ENCODE measurements at places on chromosomes 4 and X.

GRCh38 chrX:41677183-41678060 is 11.4 kb upstream of the GPR34 start:
- no peak for DNase-seq

DNA sequence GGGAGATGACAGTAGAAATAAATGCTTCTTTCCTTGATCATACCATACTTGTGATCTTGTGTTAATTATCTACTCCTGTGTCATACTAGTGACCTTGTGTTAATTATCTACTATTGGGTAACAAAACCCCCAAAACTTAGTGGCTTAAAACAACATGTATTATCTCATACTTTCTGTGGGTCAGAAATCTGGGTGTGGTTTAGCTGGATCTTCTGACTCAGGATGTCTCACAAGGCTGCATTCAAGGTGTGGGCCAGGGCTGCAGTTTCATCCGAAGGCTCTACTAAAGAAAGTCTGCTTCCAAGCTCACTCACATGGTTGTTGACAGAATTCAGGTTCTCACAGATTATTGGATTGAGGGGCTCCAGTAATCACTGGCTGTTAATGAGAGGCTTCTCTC is 70.3 kb upstream of the NDP start:
- no peak for DNase-seq

DNA sequence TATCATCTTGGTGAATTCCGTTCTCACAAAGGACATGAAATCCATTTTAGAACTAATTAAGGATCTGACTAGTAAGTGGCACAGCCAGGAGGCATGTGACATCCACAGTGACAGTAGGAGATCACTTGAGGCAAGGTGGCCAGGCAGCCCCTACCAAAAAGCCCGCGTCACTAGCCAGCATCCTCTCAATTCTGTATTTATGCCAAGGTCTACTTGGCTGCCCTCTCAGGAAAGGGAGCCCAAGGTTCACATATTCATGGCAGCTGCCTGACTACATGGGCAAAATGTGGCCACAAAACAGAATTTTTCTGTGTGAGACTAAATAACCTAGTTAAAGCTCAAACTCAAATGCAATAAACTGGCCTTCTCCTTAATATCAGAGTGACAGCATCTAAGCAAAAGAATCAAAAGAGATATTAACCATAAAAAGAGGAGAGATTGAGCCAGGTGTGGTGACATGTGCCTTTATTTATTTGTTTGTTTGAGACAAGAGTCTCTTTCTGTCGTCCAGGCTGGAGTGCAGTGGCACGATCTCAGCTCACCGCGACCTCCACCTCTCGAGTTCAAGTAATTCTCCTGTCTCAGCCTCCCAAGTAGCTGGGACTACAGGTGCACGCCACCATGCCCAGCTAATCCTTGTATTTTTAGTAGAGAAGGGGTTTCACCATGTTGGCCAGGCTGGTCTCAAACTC is 51.5 kb downstream of the SLC9A7 start:
- DNase-seq: no peak

GRCh38 chrX:49071877-49072711 is 1.7 kb downstream of the PRAF2 start:
- DNase-seq: no peak

GRCh38 chrX:150482537-150483206 is 85.7 kb upstream of the MTM1 start:
- no peak for DNase-seq

DNA sequence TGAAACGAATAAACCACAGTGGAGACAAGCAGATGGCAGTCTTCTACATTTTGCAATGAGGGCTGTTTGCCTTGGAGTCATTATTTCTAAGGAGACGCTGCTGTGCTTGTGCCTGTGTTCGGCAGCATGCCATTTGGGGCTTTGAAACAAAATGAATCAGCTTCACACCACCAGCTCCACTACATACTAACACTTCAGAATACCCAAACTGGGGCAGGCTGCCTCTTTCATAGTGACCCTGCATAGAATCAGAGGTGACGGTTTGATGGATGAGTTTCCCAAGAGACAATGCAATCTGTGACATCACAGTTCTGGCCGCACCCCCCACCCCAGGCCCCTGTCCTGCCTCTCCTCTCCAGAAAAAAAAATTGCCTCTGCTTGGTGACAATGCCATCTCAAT is 57.1 kb upstream of the MID1 start:
- DNase-seq: no peak
